ENCODE measurements at places on chromosomes 6 and 20.

- peak; percentile 63 for DNase-seq
- no peak overlapping the region for H3K4me3 ChIP-seq
- H3K27me3 ChIP-seq, result peaks cover 3% of the 10 kb centered on the region
- H3K27ac ChIP-seq, result no peak overlapping the region
Observed at GRCh38 chr20:13119583-13119982, 101.5 kb upstream of the ISM1 start.

GRCh38 chr20:53840532-53840931 is 229.9 kb downstream of the BCAS1 start:
- H3K4me3 ChIP-seq, result no peak overlapping the region
- H3K36me3 ChIP-seq, result no peaks in the 10 kb centered on the region
- peaks cover 3% of the 10 kb centered on the region for H3K27me3 ChIP-seq
- H3K4me1 ChIP-seq, result peaks cover 3% of the 10 kb centered on the region
- no peak for DNase-seq

- peaks cover 22% of the 10 kb centered on the region for H3K4me1 ChIP-seq
- H3K4me3 ChIP-seq, result no peak overlapping the region
- DNase-seq, result no peak
Observed at GRCh38 chr6:7137335-7138045, 29.7 kb downstream of the RREB1 start.

- H3K36me3 ChIP-seq, result no peaks in the 10 kb centered on the region
- H3K27ac ChIP-seq, result no peak overlapping the region
- no peak for DNase-seq
- H3K4me1 ChIP-seq, result peaks cover 6% of the 10 kb centered on the region
- H3K4me3 ChIP-seq, result no peak overlapping the region
Observed at GRCh38 chr6:87903323-87903722, 144.3 kb upstream of the SPACA1 start.

- no peak overlapping the region for H3K27ac ChIP-seq
- peaks cover 4% of the 10 kb centered on the region for H3K4me1 ChIP-seq
- H3K27me3 ChIP-seq, result peaks cover 2% of the 10 kb centered on the region
- DNase-seq, result no peak
- no peak overlapping the region for H3K4me3 ChIP-seq
Observed at GRCh38 chr6:52976149-52976548, 18.9 kb downstream of the GSTA4 start.

DNA sequence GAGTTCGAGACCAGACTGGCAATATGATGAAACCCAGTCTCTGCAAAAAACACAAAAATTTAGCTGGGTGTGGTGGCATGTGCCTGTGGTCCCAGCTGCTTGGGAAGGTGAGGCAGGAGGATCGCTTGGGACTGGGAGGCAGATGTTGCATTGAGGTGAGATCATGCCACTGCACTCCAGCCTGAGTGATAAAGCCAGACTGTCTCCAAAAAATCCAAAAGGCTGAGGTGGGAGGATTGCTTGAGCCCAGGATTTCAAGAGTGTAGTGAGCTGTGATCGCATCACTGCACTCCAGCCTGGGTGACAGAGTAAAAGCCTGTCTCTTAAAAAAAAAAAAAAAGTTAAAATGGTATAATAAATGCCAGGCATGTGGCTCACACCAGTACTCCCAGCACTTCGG is 1.3 kb upstream of the PTCRA start:
- no peak overlapping the region for H3K27ac ChIP-seq
- H3K4me1 ChIP-seq, result peaks cover 4% of the 10 kb centered on the region
- H3K4me3 ChIP-seq, result no peak overlapping the region
- H3K27me3 ChIP-seq, result peaks cover 2% of the 10 kb centered on the region

DNA sequence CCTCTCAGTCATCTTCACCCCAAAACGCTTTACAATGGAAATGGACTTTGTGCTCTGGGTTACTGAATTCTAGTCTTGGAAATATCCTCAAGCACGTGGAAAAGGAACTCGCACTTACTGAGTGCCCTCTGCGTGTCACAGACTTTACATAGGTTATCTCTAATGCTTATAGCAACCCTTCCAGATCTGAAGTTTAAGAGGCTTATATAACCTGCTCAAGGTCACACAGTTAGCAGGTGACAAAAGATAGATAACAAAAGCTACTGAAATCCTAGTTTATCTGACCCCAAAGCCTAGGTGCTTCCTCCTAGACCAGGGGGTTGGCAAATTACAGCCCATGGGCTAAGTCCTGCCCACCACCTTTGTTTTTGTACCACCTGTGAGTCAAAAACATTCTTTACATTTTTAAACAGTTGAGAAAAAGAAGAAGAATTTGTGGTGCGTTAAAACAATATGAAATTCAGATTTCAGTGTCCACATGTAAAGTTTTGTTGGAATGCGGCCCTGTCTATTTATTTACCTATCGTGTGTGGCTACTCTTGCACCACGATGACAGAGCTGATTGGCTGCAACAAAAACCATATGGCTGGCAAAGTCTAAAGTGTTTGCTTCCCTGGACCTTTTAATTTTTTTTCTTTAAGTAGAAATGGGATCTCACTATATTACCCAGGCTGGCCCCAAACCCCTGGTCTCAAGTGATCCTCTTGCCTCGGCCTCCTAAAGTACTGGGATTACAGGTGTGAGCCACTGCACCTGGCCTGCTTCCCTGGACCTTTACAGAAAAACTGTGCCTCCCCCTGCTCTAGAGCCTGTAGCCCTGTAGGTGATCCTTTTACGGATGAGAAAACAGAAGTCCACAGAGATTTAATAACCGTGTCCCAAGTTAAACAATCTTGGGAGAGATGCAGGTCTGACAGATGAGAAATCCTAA is 110.2 kb upstream of the RREB1 start:
- peak overlapping the region; percentile 65 for H3K27ac ChIP-seq
- peaks cover 7% of the 10 kb centered on the region for H3K4me1 ChIP-seq
- H3K36me3 ChIP-seq, result no peaks in the 10 kb centered on the region
